ENCODE measurements at places on chromosomes 6 and 20. TPM values are rescaled to one million over a fixed set of nuclear protein-coding genes. Genes with fewer than 3 reads are reported as not detected.

DNA sequence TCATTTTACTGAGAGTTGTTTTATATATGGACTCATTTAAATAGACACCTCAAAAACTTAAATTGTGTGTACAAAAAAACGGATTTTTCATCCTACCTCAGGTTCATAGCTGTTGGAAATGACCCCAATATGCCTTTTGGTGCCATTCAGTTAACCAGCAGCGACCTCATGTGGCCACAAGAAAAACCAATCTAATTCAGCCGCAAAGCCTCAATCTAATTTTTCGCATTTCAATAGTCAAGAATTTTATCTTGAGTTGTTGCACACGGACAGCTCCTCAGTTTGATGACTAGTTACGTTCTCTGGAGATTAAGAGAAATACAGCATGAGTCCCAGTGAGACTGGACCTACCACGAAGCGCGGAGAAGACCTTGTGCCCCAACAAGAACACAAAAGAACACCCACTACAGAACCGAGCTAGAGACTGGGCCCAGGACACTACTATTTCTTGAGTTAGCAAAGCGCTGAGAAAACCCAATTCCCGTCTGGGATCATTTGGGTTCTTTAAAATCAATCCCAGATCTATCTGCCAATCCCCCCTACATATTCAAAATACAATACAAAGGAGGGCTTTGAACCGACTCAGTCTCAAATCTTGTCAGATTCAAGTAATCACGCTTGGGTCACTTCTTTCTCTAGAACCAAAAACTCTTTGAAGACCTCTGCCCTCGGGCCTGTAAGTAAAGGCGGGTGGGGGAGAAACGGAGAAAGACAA lies 1.1 kb downstream of the TCP11 start:
- peaks cover 20% of the 10 kb centered on the region for H3K4me1 ChIP-seq
- peak overlapping the region; percentile 14 for H3K4me3 ChIP-seq
- peaks cover 37% of the 10 kb centered on the region for H3K27me3 ChIP-seq
- no peaks in the 10 kb centered on the region for H3K36me3 ChIP-seq
- H3K27ac ChIP-seq, result no peak overlapping the region

BNIP5 gene
- total RNA-seq, result not detected

DNA sequence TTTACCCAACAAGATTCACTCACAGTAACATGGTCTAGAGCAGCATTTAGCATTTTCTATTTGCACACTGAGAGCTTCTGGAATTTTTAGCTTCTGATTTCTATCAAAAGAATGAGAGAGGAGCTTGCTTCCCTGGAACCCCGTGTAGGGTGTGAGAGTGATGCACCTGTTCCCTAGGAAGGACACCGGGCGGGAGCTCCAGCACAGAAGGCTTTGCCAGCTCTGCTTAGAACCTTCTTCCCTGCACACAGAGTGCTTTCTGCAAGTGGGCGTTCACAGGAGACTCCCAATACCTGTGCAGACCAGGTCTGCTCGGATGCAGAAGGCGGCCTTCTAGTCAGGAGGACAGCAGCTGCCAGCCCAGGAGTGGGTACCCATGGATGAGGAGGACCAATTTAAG lies 217.3 kb downstream of the TBXT start:
- H3K27ac ChIP-seq, result no peak overlapping the region
- no peak overlapping the region for H3K4me3 ChIP-seq
- no peak for DNase-seq
- H3K4me1 ChIP-seq, result no peaks in the 10 kb centered on the region
- H3K36me3 ChIP-seq, result no peaks in the 10 kb centered on the region

GRCh38 chr6:117776441-117776840 lies 101.2 kb downstream of the NUS1 start:
- DNase-seq, result no peak
- peaks cover 8% of the 10 kb centered on the region for H3K27me3 ChIP-seq
- H3K36me3 ChIP-seq, result no peaks in the 10 kb centered on the region
- H3K4me3 ChIP-seq, result no peak overlapping the region

BIRC7 gene
- not detected for total RNA-seq

TNNC2 gene
- not detected for total RNA-seq

DNA sequence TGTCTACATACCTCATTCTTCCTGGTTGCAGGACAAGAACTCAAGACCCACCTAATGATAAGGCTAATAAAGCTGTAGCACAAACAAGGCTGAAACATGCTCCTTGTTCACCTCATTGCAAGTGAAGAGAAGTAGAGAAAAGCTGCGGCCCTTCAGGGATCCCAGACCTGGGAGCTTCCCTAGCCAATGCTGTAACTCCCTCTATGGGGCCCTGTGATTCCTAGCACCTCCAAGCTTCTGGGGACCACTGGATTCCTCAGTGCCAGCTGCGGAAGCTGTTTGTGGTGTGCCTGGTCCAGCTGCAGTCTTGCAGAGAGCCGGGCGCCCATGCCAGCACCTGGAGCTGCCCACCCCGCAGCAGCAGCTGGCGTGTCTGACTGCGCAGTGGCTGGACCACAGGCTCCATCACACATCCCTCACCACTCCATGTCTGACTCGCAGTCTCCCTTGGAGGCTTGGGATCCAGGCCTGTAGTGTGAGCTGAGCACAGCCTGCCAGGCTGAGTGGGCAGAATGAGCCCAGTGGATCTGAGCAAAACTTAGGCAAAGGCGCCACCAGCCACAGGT lies 737.2 kb upstream of the GJE1 start:
- no peak for DNase-seq
- no peaks in the 10 kb centered on the region for H3K36me3 ChIP-seq
- H3K4me1 ChIP-seq, result no peaks in the 10 kb centered on the region
- H3K27ac ChIP-seq, result no peak overlapping the region
- H3K27me3 ChIP-seq, result no peaks in the 10 kb centered on the region

DNA sequence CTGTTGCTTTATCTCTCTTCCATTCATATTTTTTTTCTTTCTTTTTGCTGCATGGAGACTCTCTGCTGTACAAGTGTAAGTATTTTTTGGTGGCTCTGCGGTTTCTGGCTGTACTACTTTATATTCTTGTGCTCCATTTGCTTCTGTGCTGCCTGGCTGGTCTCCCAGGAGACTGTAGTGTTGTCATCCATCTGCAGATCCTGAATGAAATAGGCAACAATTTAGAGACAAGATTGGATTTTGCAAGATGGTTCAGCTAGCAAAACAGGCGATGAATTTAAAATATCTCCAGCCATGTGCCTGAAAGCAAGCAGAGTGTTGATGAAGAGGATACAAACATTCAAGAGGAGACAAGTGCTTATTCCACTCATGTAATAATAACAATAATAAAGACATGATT lies 75.1 kb upstream of the SCGN start:
- peaks cover 9% of the 10 kb centered on the region for H3K4me1 ChIP-seq
- no peak overlapping the region for H3K4me3 ChIP-seq
- H3K27me3 ChIP-seq, result no peaks in the 10 kb centered on the region
- no peak overlapping the region for H3K27ac ChIP-seq
- H3K36me3 ChIP-seq, result no peaks in the 10 kb centered on the region

DNA sequence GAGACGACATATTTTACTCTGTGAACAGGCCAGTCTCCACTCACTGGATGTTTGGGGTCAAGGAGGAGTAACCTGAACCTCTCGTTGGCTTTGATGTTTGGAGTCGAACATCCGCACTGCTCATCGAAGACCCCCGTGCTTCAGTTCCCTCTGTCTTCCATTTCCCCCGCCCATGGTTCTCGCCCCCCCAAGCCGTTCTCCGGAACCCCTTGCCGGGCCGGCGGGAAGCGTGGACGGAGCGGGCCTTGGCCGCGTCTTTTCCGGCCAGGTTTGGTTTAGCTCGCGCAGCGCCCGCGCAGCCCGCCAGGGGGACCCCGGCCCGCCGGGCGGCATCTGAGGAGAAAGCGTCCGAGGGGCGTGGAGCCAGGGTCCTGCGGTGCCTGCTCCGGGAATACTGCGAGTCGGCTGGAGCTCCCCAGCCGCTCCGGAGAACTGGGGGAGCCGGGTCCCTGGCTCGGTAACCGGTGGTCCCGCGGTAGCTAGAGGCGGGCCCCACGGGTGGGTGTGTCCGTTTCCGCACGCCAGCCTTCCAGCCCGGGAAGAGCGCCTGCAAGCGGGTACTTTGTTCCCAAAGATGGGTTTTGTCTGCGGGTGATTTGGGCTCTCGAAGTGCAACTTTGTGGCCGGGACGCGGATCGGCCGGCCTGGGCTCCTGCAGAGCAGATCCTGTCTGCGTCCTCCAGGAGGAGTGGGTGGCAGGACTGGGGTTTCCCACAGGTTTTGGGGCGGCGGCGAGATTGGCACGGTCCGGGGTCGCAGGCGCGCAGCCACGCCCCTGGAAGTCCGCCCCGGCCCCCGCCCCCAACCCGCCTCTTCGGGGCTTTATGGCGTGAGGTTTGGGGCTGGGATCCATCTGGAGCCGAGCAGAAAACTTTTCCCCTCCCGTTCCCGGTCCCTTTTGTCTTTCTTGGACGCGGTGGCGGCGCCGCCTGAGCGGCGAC lies at the start of gene TMEM200A:
Gene TMEM200A, plus strand, starts transcription at position 852 of the 941 bp plus-strand sequence. CDS start 74,406 bp downstream, outside the sequence.
- DNase-seq, result peak; percentile 55
- peak within 1 kb of the TSS; percentile 19 for H3K27ac ChIP-seq
- H3K36me3 ChIP-seq, result peaks cover 4% of the 10 kb centered on the region
- H3K4me3 ChIP-seq, result peak within 1 kb of the TSS; percentile 65
- peaks cover 23% of the 10 kb centered on the region for H3K4me1 ChIP-seq

GRCh38 chr20:28562510-28562898 lies 2695.0 kb upstream of the DEFB115 start:
- no peak overlapping the region for H3K4me3 ChIP-seq
- DNase-seq, result no peak
- H3K36me3 ChIP-seq, result peaks cover 7% of the 10 kb centered on the region
- H3K4me1 ChIP-seq, result no peaks in the 10 kb centered on the region
- no peaks in the 10 kb centered on the region for H3K27me3 ChIP-seq
- no peak overlapping the region for H3K27ac ChIP-seq

DNA sequence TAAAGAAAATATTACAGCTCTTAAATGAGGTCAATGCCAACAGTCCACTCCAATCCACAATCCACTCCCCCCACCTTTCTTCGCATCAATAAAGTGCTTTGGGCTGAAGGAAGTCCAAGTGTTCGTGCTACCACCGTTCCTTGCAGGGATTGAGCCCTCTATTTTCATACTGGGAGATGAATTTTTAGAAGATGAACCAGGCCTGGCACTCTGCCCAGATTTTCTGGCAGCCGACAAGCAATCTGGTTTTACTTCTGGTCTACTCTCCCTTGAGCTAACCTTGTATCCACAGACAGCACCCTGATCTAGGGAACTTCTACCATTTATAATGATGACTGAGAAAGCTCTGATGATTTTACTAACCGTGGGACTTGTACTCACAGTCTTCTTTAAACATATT lies 72.3 kb downstream of the BTBD9 start:
- no peak for DNase-seq
- no peaks in the 10 kb centered on the region for H3K27me3 ChIP-seq
- no peak overlapping the region for H3K27ac ChIP-seq
- H3K36me3 ChIP-seq, result peaks cover 1% of the 10 kb centered on the region

SLA2 gene
- total RNA-seq, result 109 TPM

GRCh38 chr6:109523478-109523877 lies 40.5 kb upstream of the ZBTB24 start:
- H3K4me3 ChIP-seq, result no peak overlapping the region
- H3K36me3 ChIP-seq, result peaks cover 9% of the 10 kb centered on the region
- H3K4me1 ChIP-seq, result no peaks in the 10 kb centered on the region
- DNase-seq, result no peak
- H3K27me3 ChIP-seq, result peaks cover 2% of the 10 kb centered on the region

DNA sequence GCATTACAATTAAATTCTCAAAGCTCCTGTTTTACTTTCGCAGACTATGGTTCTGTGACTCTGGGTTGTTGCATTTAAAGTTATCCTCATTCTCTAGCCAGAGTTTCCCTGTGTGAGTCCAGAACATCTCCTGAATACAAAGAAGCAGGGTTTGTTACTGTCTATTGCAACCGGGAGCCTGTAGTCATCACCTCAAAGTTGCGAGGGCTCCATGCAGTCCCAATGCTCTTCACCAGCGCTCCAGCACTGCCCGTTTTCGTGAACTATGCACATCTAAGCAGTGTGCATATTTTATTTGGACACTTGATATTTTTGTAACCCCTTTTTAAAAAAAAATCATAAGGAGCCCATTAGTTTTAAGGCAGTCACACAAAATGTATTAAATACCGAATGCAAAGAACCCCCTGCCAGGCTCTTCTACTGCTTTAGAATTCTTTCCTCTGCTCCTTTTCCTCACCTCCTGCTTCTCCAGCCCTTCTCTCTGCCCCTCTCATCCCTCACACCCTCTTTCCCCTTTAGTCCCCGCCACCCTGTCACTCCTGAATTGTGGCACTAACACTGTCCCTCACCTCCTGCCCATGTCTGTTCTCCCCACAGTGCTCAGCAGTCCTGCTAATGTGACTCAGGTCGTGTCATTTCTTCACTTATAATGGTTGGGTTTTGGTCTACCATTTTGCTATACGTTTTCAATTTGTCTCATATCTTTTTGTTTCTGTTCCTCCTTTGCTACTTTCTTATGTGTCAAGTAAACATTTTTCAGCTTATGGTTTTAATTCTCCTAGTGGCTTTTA lies 1.1 kb upstream of the HLA-C start:
- H3K27me3 ChIP-seq, result peaks cover 15% of the 10 kb centered on the region
- H3K4me3 ChIP-seq, result peak overlapping the region; percentile 98
- peak; percentile 53 for DNase-seq
- H3K27ac ChIP-seq, result peak overlapping the region; percentile 100

KIAA0408 gene
- 9.9 TPM for total RNA-seq

DNA sequence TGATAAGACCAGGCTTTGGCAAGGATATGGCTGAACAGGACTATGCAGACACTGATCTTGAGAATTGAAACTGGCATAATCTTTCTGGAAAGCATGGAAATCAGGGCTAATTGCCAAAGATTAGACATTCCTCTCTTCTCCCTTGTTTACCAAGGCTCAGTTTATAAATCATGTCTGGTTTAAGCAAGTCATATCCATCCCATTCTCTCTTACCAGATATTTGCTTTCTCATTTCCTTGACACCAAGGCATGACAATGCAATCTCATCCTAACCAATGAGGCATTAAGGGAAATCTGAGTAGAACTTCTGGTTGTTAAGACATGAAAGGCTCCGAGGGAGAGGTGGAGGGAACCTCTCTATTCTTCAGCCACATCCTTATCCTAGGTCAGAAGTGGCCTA lies 110.3 kb upstream of the CEP85L start:
- peaks cover 15% of the 10 kb centered on the region for H3K27me3 ChIP-seq
- H3K36me3 ChIP-seq, result no peaks in the 10 kb centered on the region
- DNase-seq, result no peak
- no peak overlapping the region for H3K4me3 ChIP-seq

DNA sequence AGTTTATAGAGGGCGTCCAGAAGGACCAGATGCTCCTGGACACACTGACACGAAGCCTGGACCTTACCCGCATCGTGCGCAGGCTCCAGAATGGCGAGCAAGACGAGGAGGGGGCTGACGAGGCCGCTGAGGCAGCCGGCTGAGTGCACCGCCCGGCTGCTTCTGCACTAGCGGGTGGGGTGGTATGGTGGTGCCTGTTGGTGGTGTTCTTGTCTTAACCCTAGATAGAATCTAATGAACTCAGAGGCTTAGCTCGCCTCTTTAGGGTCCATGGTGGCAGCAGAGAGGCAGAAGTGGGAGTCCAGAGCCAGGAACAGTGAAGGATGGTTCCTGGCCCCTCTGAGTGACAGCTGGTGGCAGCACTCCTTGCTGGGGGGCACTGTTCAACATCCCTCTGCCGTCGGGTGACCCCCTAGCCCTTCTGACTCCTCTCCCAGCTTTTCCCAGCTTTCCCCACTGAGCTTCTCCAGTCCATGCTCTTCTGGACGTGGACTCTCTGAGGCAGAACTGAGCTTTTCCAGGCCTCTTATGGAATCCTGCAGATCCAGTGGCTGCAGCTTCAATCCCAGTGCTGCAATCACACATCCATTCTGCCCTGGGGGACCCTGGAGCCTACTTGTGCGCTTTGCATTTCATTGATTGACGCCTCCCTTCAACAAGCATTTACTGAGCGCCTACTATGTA lies 6.2 kb downstream of the GUCA1A start:
- H3K4me3 ChIP-seq, result no peak overlapping the region
- no peaks in the 10 kb centered on the region for H3K4me1 ChIP-seq
- H3K27ac ChIP-seq, result no peak overlapping the region
- no peaks in the 10 kb centered on the region for H3K36me3 ChIP-seq
- no peak for DNase-seq
- H3K27me3 ChIP-seq, result peaks cover 3% of the 10 kb centered on the region

Data from activated CD8-positive, alpha-beta memory T cell treated with anti-CD3 and anti-CD28 coated beads, Interleukin-2, amount 10 ng/mL, durations not matched to agents 7 days and 5 days (primary cell).